ENCODE measurements at places on chromosomes 3 and 15.

- no peak for DNase-seq
These were observed 278.4 kb downstream of the UACA start for GRCh38 chr15:70484993-70485392.

GRCh38 chr3:81891055-81891895 lies 129.8 kb upstream of the GBE1 start:
- DNase-seq, result no peak

- DNase-seq, result no peak
These were observed 335.8 kb upstream of the THRB start for GRCh38 chr3:24830230-24831152.

GRCh38 chr3:171470714-171471227 lies 10.6 kb upstream of the TNIK start:
- DNase-seq, result no peak

DNA sequence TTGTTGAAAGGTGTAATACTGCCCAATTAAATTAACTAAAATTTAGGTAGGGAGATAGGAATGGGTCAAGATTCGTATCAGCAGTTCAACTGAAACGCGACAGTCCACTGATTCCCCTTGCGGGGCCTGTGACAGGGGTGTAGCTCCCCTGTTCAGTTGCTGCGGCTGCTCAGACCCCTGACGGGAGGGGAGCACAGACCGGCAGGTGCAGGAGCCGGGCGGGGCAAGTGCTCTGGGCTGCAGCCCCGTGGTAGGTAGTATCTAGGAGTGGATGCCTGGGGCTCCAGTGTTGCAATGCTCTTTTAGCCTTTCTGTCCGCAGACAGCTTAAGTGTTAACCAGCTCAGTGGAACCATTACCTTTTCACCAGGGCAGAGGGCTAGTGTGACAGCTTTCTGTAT lies 164.9 kb downstream of the ROBO2 start:
- DNase-seq, result no peak

DNA sequence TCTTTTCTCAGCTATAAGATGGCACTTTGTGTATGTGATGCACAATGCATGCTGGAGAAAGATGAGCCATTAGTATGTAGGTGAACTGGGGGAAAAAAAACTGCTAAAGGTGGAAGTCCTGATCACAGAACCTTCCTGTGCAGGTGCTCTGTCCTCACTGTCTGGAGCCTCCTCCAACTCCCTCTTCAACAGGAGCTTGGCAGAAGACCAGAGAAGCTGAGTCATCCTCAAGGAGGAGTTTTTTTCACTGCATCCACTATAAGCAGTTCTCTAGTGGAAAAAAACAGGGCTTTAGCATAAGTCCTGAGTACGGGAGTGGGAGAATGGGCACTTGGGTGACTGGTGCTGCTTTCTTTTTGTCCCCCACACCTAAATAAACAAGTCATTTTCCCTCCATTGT lies 168.4 kb upstream of the CADPS start:
- peak; percentile 26 for DNase-seq

- DNase-seq, result no peak
These were observed 158.1 kb upstream of the CTDSPL start for GRCh38 chr3:37703626-37704025.

GRCh38 chr3:184380185-184380626 lies 352 bp downstream of the CHRD start:
- peak; percentile 17 for DNase-seq

DNA sequence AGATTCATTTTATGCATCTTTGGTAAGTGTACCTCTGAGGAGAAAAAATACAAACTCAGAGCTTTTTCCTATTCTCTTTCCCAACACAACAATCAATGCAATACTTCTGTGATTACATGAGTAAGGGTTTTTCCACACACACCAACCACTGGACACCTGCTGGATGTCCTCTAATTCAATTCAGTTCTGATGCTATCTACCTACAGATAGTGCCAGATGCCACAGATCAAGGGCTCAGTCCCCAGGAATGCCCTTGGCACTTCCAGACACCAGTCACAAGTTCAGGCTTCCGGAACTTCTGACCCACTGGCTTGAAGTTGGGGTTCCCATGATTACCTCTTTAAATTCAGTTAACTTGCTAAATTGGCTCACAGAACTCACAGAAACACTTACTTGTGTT lies 511.5 kb downstream of the AGBL1 start:
- DNase-seq, result no peak

DNA sequence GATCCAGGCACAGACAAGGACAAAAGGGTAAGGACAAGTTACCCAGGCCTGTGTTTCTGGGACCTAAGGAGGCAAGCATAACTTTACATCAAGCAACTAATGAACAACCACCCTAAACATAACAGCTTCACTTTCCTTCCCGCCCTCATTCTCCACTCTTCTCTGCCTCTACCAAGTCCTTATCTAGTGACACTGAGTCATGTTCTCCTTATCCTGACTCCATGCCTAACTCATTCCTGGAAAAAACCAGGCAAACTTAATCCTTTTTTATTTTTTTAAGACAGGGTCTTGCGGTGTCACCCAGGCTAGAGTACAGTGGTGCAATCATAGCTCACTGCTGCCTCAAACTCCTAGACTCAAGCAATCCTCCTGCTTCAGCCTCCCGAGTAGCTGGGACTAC lies 44.5 kb downstream of the TMEM44 start:
- no peak for DNase-seq

GRCh38 chr15:41408234-41408641 lies 5.9 kb upstream of the NDUFAF1 start:
- no peak for DNase-seq

GRCh38 chr3:107241217-107241616 lies 136.0 kb upstream of the CCDC54 start:
- DNase-seq, result peak; percentile 9
